ENCODE measurements at places on chromosomes 13 and 19.

DNA sequence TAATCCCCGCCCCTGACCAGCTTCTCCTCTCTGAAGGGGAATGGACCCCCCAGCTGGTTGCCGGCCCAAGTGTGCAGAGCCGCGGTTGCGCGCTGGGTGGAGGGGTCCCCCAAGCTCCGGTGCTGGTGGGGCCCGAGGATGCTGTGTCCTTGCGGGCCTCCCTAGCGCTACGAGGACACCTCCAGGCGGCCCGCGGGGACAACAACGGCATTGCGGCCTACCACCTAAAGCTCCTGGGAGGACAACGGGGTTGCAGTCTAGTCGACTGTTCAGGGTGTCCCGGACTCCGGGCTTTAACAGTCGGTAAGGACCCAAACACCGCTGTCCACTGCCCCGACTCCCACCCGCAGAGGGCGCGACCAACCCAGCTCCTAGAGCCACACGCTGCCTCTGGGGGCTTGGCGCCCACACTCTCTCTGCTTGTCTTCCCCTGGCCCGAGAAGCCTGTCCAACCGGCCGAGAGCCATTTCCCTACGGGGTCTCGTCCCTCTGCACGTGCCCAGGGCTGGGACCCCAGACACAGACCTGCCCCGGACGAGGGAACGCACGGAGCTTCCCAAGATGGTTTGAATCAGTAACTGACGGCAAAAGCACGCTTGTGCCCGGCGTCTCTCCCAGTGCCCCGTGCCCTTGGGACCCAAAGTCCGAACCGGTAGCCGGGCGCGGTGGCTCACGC lies 927 bp upstream of the SDHAF1 start:
- no peak for DNase-seq

- peak; percentile 7 for DNase-seq
Measured at GRCh38 chr13:41428155-41428554, 29.2 kb upstream of the RGCC start.

- DNase-seq, result no peak
Measured at GRCh38 chr13:43159026-43159461, 135.7 kb downstream of the DNAJC15 start.

- no peak for DNase-seq
Measured at GRCh38 chr13:44679597-44679996, 103.5 kb upstream of the TSC22D1 start.

- DNase-seq, result no peak
Measured at GRCh38 chr13:82634946-82635345, 1247.3 kb downstream of the SLITRK1 start.

DNA sequence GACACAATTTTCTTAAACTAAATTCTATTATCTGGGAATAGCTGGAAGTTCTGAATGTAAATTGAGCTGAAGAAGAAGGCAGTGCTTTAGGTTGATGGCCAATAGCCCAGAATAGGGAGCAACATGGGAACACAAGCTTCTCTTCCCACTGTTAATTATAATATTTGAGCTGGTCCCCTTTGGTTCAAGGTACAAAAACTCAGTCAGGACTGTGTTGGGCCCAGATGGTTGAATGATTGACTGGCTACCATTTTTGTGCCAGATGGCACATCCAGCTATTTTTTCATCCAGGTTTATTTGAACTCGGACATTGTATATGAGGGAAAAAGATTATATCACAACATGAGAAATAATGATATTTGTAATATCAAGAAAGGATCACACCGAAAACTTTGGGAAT lies 458.9 kb downstream of the SLITRK1 start:
- no peak for DNase-seq

Measured in stimulated activated CD8-positive, alpha-beta memory T cell treated with anti-CD3 and anti-CD28 coated beads, Interleukin-7, amount 100 ng/mL, for 1 hour (primary cell).